Activated CD8-positive, alpha-beta memory T cell treated with anti-CD3 and anti-CD28 coated beads for 4 hours (primary cell): ENCODE measurements at places on chromosomes 11 and 22.
A peak's percentile ranks its signal among the peaks of the same experiment; 100 is the strongest.

DNA sequence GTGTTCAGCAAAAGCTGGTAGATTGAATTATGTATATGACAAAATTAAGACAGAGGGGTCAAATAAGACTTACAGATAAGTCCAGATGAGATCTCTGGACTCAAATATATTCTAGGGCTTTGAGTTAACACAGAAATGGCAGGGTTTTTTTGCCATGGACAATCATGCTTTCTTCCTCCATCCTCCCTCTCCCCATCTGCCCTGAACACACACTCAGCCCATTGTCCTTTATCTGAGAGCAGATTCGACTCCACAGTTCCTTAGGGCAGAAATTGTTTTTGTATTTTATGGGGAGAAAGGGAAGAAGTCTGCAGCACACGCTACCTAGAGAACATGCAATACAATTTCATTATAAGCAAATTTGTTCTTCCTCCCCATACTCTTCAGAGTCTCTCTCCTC is 86.8 kb downstream of the SLC1A2 start:
- no peak for DNase-seq

DNA sequence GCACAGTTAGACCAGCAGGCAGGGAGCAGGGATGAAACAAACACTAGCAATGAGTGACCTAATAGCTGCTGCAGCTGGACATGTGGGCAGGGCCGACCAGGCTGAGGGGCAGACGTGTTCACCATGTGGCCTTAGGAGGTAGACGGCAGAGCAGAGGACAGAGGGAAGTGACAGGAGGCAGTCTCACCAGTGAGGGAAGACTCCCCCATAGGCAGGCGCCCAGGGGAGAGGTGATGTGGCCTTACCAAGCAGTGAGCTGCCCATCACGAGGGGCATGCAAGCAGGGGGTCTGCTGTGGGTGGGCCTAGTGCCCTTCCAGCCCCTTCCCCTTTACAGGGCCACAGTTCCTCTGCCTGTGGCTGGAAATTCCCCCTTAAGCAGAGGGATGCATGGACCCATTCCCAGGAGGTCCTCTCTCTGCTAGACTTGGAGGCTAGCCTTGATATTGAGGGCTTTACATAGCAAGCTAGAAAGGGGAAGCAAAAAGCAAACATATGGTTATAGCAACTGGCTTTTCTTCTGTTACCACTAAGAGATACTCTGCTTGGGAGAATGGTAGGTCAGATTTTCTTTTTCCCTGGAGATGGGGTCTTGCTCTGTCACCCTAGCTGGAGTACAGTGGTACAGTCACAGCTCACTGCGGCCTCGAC is 67.6 kb downstream of the MPPED1 start:
- DNase-seq = no peak

DNA sequence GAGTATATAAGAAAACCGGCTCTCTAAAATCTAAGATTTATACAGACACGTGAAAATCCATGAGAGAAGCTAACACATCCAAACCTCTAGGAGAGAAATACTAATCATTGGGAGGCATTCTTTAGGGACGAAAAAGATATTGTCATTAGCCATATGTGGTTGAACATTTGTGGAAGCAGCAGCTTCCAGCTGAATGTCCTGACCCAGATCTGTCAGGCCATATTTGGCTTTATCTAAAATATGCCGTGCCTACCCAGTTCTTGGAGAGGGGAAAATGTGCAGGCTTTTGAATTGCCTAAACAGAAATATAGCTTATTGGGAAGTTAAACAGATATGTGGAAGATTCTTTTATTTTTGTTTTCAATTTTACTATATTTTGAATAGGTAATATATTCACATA is 6.4 kb downstream of the CCDC89 start:
- no peak for DNase-seq

DNA sequence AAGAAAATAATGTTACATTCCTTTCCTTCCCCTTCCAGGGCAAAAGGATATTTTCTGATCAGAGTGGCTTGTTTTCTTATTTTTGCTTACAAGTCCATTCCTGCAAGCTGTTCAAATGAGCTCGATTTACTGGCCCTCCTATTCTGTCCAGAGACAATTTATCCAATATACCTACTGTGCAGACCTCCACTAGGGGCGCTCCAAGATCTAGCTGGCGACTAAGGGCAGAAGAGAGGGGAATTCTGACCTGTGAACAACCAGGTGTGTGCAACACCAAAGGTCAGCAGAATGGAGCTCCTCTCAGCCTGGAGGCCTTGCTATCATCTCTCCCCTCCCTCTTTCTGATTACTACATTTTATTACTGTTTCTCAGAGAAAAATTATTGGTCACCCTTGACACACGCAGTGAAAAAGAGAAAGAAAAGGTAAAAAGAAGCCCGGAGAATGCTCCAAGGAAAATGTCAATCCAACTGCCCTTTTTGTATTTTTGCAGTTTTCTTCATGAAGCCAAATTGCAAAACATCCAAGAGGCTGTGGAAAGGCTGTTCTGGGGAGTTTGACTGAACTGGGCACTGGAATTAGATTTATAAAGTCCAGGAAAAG is 3.2 kb downstream of the SEZ6L start:
- no peak for DNase-seq

GRCh38 chr11:76589477-76589876 is 81.1 kb downstream of the LRRC32 start:
- no peak for DNase-seq

- no peak for DNase-seq
Measured at GRCh38 chr11:77359481-77359880, 58.0 kb upstream of the GDPD4 start.

DNA sequence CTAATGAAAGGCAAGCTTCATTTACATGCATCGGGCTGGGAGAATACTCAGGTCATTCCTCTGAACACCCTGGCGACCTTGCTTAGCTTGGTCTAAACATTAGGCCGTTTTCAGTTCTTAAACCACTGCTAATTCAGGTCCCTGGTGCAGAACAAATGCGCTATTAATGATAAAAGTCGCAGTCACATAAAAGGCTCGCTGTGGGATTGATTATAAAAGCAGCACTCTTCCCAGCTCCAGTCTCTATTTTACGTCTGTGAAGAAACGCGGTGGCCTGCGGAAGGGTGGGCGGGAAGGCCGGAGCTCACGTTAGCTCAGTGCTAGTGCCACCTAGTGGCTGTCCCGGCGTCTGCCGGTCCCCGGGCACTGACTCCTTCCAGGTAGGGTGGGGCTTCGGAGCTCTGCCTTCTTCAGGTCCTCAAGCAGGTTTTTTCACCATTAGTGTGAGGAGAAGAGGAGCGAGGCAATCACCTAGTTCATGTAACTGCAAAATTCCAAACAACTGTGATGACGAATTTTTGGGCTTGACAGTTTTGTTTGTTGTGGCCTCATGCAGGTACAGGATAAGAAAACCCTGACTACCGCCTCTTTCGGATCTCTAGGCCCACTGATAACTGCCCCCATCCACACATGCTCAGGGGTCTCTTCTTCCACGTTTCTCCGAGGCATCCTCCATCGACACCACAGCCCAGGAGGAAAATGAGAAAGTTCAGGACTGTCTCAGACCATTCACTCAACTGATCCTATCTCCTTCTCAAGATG is 66.5 kb upstream of the CLMP start:
- DNase-seq = peak; percentile 43

DNA sequence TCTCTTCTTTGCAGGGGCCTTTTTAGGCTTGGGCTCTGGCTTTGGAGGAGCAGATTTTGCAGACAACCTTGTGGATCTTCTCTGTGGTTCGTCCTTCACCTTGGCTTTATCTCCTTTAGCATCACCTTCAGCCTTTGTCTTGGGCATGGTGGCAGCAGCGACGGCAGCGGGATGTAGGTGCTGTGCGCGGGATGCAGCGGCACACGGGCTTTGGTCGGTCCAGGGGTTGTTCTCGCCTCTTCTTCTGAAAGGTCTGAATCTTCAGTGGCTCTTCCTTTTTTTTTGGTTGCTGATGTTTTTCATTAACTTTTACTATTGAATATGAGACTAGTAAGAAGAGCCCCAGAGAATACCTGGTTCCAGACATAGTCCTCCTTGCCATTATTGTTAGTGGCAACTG is 10.0 kb downstream of the MEI1 start:
- no peak for DNase-seq

- no peak for DNase-seq
Measured at GRCh38 chr22:30004694-30005093, 75.6 kb upstream of the HORMAD2 start.

- no peak for DNase-seq
Measured at GRCh38 chr11:69950621-69951020, 127.5 kb upstream of the ANO1 start.

- no peak for DNase-seq
Measured at GRCh38 chr22:43088627-43088983, 586 bp downstream of the TTLL1 start.

DNA sequence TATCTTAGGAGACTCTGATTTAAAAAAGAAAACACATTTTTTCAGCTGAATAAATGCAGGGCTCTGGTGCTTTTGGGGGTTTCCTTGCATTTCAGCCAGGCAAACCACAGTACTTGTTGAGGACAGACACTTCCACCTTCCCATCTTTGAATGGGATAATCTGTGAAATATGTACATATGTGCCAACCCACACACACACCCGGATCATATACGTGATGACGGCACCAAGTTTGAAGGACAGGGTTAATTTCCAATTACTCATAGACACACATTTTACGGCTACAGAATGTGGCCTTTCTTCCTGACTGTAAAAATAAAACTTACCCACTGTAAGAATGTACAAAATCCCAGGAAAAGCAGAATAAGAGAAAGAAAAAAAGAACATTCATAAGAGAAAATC is 104.4 kb downstream of the MPPED2 start:
- DNase-seq = no peak

GRCh38 chr11:121431820-121432526 is 20.1 kb upstream of the SORL1 start:
- DNase-seq = no peak

GRCh38 chr11:8194956-8195355 is 26.1 kb upstream of the RIC3 start:
- no peak for DNase-seq

DNA sequence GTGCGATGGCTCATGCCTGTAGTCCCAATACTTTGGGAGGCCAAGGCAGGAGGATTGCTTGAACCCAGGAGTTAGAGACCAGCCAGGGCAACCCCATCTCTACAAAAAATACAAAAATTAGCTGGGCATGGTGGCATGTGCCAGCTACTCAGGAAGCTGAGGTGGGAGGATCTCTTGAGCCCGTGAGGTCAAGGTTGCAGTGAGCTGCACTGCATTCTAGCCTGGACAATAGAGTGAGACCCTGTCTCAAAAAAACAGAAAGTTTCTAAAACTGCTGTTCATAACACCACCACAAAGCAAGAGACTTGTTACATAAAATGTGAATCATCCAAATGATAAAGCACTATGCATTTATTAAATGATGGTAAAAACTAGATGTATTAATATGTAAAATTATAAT is 40.2 kb upstream of the CCDC34 start:
- no peak for DNase-seq

DNA sequence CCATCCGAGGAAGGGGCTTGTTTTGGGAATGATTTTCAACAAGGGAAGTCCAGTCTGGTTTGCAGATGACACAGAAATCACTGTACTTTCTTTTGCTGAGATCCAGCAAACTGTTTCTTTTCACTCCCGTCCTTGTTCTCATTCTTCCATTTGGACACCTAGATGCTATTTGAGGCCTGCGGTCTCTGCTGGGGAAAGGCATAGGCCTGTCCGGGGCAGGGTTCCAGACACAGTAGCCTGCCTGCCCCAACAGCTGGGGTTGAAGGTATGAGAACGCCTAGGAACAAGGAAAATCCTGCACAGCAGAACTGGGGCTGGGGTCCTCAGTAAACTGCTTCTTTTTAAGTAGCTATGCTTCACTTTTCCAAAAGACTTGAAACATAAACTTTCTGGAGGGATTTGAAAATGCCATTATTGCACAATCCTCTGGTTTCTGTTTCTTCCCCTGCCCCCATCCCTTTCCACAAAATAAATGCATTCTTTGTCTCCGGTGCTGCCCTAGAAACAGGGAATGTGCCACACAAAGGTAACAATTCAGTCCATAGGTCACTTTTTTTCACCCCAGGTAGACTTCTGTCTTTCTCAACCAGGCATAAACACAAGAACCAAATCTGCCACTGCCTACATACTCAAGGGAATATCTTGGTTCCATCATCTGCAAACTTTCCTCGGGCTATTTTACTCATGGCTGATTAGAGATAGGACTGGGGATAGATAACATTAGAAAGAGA is 174.8 kb upstream of the MTMR2 start:
- DNase-seq = no peak

- DNase-seq = no peak
Measured at GRCh38 chr11:18669711-18670110, 28.9 kb upstream of the TMEM86A start.

DNA sequence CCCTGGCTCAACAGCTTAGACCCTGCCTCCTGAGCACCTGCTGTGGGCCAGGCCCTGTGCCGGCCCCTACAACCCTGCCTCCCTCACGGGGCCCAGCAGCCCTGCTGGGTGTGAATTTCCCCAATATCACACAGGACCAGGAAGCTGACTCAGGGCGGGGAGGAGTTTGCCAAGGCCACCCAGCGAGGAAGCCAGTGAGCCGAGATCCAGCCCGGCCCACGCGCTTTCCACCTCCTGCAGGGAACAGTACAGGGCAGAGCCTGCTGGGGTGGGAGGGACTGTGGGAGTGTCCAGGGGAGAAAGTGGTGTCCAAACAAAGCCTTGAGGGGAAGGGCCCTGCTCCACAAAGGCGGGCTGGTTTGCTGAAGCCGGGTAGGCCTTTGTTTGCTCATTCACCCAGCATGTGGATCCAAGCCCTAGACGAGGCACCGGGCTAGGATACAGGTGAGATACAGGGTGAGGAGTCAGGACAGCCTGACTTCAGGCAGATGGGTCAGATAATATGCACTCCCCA is 26.8 kb downstream of the RPL3 start:
- DNase-seq = no peak

DNA sequence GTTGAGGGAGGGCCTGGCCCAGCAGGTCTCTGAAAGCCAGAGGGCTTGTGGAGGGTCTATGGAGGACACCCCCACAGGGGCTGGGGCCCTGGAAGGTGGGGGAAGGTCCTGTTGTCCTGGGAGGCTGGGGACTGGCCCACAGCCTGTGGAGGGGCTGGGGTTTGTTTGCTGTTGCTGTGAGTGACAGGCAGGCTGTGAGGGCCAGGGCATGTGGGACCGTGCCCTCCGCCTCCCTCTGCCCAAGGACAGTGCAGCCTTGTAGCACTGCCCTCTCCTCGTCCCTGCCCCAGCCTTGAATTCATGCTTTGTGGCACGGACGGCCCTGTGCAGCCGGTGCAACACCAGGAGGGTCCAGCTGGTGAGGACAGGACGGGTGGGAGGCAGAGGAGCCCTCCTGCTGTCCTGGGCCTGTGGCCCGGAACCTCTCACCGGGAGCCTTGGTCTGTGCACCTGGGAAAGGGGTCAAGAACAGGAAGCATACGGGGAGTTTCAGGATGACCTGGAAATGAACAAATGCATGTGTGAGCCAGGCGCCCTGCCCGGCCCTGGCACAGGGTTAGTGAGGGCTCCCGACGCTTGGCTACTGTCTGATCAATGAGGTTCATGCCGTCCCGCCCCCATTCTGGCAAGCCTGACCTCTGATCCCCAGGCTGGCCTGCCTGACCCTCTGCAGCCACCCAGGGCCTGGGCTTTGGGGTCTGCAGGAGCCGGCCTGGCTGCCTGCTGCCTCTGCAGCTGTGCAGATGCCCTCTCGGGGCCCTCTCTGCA is 37.4 kb upstream of the PRODH start:
- no peak for DNase-seq

- DNase-seq = no peak
Measured at GRCh38 chr11:123822032-123822431, 15.9 kb upstream of the OR6M1 start.

GRCh38 chr22:28245579-28246224 is 326.6 kb upstream of the PITPNB start:
- no peak for DNase-seq

- no peak for DNase-seq
Measured at GRCh38 chr11:46597609-46598219, 3.9 kb upstream of the AMBRA1 start.

GRCh38 chr11:83162377-83162776 is 5.4 kb downstream of the PCF11 start:
- no peak for DNase-seq
